ENCODE measurements at places on chromosomes 7 and 10.

DNA sequence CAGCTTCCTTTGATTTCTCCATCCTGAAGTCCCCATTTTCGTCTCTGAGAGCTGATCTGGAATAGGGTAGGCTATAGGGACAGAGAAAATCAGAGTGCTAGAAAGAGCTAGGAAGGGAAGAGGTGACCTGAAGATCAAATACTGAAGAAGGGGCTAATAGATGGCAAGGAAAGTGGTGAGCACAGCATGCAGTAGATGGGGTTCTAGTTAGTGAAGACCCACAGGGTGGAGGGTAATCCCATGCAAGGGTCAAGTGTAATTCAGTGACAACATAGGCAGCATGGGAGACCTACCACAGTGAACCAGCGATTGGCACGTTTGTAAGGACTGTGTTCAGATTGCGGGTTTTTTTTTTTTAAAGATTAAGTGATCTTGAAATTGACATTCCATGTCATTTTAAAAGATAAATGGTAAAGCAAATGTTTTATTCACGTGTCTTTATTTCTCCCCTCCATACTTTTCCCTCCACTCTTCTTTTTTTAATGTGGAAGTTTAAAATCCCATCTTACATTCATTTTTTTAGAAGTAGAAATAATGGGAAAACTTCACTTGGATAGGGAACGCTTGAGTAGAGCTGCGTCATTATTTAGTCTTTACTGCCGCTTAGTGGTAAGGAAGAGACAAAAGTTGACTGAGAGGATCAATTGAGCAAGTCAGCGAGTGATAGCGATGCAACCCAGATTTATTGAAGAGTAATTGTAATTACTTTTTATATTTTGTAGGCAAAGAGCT is 21.0 kb upstream of the ABI1 start:
- peak; percentile 47 for DNase-seq

- no peak for DNase-seq
These were observed 779 bp downstream of the C1QL3 start for GRCh38 chr10:16520900-16521299.

DNA sequence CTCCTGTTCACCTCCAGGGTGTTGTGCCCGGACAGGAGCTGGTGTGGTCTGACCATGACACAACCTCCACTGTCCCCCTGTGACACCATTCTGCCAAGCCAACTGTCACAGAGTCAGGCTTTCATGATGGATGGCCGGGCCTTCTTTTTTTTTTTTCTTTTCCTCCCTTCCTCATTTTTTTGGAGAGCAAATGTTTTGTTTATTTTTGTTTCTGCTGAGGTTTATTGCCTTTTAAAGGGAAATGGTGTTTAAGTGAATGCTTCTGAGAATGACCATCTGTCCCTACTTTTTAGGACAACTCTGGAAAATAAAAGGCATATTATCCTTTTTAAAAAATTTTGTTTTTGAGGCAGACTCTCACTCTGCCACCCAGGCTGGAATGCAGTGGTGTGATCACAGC is 115.1 kb upstream of the NPS start:
- DNase-seq, result no peak

GRCh38 chr10:79132681-79133381 is 64.1 kb downstream of the ZMIZ1 start:
- no peak for DNase-seq

DNA sequence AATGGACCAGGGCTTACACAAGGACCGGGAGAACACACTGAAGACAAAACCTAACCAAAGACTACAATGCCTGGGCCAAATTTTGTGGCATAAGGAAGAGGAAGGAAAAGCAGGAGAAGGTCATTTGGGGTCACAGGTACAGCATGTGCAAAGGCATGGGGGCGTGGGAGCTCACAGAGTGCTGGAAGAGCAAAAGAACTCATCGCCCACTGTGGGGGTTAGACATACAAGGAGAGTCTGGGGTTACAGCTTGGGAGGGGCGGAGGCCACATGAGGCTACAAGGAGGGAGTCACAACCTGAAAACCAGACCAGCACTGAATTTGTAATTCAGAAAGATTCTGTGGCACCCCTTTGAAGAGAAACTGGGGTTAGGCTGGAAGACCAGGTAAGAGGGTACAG is 9.7 kb downstream of the PUS7 start:
- no peak for DNase-seq

GRCh38 chr10:95266674-95267095 is 24.1 kb downstream of the PDLIM1 start:
- DNase-seq, result peak; percentile 12

GRCh38 chr10:91761721-91762120 is 36.5 kb upstream of the TNKS2 start:
- DNase-seq, result no peak

All from SW 1271 (cell line).